ENCODE measurements at places on chromosomes 2 and 18.

GRCh38 chr18:78159397-78159796 is 820.2 kb upstream of the SALL3 start:
- H3K27ac ChIP-seq, result no peak overlapping the region
- H3K27me3 ChIP-seq, result peaks cover 1% of the 10 kb centered on the region
- no peaks in the 10 kb centered on the region for H3K36me3 ChIP-seq
- H3K4me3 ChIP-seq, result no peak overlapping the region
- H3K4me1 ChIP-seq, result no peaks in the 10 kb centered on the region
- no peak for DNase-seq

DNA sequence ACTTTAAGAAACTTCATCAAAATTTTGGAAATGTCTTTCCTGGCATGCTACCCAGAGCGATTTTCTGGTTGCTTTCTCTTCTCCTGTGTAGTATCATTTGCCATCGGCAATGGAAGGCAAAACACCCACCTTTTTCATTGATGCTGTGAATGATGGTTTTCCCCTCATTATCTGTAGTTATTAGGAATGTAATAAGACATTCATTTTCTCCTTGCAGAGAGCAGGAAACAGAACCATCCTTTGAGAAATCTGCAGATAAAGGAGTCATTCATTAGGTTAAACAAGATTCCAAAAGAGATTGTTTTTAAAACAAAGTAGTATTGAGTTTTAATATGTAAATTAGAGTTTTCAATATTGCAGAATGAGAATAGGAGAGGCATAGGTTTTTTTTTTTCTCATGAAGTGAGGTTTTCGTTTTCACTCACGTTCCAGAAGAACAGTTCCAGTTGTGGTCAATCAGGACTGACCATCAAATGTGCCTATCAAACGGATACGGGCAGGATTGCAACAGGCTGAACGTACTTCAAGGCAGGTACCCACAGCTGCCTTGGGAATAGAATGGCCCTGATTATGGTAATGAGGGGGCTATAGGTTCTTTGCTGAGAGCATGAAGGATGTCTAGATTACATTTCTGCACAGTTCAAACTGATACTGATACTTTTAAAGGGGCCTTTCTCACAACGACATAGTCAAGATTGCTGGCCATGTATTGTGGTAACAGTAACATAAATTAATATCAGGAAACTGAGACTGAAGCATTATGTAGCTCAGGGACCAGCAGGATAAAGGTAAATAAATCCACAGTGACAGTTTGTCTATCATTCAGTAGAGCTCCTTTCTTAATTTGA is 49.8 kb upstream of the PLA2R1 start:
- H3K27ac ChIP-seq, result no peak overlapping the region
- no peaks in the 10 kb centered on the region for H3K36me3 ChIP-seq
- DNase-seq, result no peak
- H3K4me3 ChIP-seq, result no peak overlapping the region
- H3K4me1 ChIP-seq, result no peaks in the 10 kb centered on the region

DNA sequence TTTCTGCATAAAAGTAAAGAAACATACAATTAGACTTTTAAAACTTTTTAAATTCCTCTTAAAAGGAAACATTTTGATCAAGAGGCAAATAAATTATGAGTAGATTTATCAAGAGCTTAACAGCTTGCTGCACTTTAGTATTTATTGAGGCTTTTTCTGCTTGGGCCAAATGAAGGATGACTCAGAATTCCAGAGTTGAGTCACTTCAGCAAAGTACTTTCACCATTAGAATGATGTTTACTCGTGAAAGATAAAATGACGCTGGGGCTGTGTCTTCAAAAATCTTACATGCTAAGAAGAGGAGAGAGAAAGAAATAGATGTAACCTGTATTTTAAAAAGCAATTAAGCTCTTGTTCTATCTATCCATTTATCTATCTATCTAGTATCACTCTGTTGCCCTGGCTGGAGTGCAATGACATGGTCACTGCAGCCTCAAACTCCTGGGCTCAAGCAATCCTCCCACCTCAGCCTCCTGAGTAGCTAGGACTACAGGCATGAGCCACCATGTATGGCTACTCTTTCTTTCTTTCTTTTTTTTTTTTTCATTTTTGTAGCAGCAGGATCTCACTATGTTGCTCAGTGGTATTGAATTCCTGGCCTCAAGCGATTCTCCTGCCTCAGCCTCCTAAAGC is 75.3 kb upstream of the RIOK3 start:
- H3K27me3 ChIP-seq, result no peaks in the 10 kb centered on the region
- H3K4me1 ChIP-seq, result peaks cover 1% of the 10 kb centered on the region
- no peak overlapping the region for H3K27ac ChIP-seq
- no peak for DNase-seq
- no peak overlapping the region for H3K4me3 ChIP-seq
- H3K36me3 ChIP-seq, result no peaks in the 10 kb centered on the region

- DNase-seq, result no peak
- no peaks in the 10 kb centered on the region for H3K36me3 ChIP-seq
- no peaks in the 10 kb centered on the region for H3K4me1 ChIP-seq
- H3K4me3 ChIP-seq, result no peak overlapping the region
- no peaks in the 10 kb centered on the region for H3K27me3 ChIP-seq
Observed at GRCh38 chr18:53941601-53942338, 282.7 kb downstream of the MBD2 start.

GRCh38 chr2:6999211-6999877 is 82.1 kb downstream of the RNF144A start:
- no peak overlapping the region for H3K4me3 ChIP-seq
- DNase-seq, result no peak
- no peaks in the 10 kb centered on the region for H3K27me3 ChIP-seq
- no peaks in the 10 kb centered on the region for H3K4me1 ChIP-seq
- no peak overlapping the region for H3K27ac ChIP-seq

GRCh38 chr18:68060871-68061270 is 544.4 kb upstream of the DSEL start:
- no peaks in the 10 kb centered on the region for H3K4me1 ChIP-seq
- no peak overlapping the region for H3K4me3 ChIP-seq
- no peak overlapping the region for H3K27ac ChIP-seq
- no peak for DNase-seq
- no peaks in the 10 kb centered on the region for H3K36me3 ChIP-seq

DNA sequence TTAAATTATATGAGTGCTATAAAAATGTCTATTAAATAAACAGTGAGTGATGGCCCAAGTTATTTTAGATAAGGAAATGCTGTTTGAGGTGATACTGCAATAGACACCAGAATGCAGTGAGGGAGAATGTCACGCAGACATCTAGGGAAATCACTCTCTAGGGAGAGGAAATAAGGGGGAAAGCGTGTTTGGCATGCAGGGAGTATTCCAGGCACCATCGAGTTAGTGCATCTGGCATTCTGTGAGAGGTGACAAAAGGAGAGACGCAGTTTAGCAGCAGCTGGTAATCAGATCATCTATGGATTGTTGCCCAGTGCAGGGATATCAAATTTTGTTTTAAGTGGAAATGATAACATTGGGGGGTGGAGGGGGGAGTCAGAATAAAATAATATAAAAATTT is 175.4 kb upstream of the NETO1 start:
- H3K36me3 ChIP-seq, result no peaks in the 10 kb centered on the region
- H3K27me3 ChIP-seq, result no peaks in the 10 kb centered on the region
- no peaks in the 10 kb centered on the region for H3K4me1 ChIP-seq
- no peak overlapping the region for H3K4me3 ChIP-seq
- H3K27ac ChIP-seq, result no peak overlapping the region

DNA sequence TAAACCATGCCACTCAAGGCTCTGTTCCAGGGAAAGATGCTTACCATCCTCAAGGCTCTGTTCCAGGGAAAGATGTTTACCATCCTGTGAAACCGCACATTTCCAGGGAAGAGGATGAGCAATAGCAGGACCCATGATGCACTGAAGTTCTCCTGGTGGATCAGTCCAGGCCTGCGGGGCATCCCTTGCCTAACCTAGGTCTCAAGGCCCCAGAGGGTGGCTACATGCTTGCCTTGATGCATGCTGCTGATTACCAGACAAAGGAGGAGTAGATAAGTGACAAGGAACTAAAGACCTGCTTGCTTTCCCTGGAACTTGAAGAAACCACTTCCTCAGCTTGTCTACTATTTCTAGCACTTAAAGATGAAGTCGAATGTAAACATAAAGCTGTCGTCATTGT is 111.0 kb upstream of the LINC00305 start:
- H3K27me3 ChIP-seq, result no peaks in the 10 kb centered on the region
- no peak overlapping the region for H3K4me3 ChIP-seq
- H3K36me3 ChIP-seq, result no peaks in the 10 kb centered on the region
- DNase-seq, result no peak
- H3K4me1 ChIP-seq, result no peaks in the 10 kb centered on the region
- H3K27ac ChIP-seq, result no peak overlapping the region

DNA sequence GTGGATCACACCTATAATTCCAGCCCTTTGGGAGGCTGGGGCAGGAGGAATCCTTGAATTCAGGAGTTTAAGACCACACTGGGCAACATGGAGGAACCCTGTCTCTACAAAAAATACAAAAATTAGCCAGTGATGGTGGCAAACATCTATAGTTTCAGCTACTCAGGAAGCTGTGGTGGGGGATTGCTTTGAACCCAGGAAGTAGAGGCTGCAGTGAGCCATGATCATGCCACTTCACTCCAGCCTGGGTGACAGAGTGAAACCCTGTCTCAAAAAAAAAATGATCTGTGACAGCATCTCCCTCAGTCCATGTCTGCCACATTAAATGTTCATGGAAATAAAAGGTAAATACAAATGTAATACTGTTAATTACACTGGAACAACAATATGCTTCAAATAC is 121.4 kb upstream of the COL5A2 start:
- H3K4me3 ChIP-seq, result no peak overlapping the region
- no peak for DNase-seq
- H3K27ac ChIP-seq, result no peak overlapping the region
- no peaks in the 10 kb centered on the region for H3K36me3 ChIP-seq
- no peaks in the 10 kb centered on the region for H3K27me3 ChIP-seq
- no peaks in the 10 kb centered on the region for H3K4me1 ChIP-seq

GRCh38 chr2:220348206-220348605 is 720.8 kb downstream of the SLC4A3 start:
- no peak overlapping the region for H3K4me3 ChIP-seq
- DNase-seq, result no peak
- H3K4me1 ChIP-seq, result no peaks in the 10 kb centered on the region
- no peak overlapping the region for H3K27ac ChIP-seq
- no peaks in the 10 kb centered on the region for H3K36me3 ChIP-seq

DNA sequence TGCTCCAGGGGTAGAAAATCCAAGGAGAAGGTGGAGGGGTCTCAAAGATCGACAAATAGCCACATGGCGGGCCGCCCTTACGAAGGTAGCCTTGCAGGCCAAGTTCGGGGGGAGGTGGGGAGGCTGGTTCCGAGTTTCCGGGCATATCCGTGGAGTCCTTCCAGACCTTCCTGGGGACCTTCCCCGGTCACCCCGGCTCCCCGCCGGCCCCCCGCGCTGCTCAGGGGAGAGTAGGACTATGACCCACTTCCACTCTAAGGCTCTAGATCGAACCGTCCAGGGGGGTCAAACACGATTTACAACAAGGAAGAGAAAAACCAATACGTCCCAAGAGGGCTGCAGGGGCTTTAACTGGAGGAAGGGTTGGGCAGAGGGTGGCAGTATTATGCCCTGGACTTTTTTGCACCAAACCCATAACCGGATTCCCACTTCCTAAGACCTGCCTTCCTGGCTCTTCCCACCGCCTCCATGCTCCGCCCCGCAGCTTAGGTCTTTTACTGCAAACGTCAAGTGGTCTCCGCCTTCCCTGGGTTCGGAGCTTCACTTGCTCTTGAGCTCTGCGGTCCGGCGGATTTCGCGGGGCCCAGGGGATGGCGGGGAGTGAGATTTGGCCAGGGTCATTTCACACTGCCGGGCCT is 779 bp upstream of the LYPD6 start:
- peaks cover 1% of the 10 kb centered on the region for H3K4me1 ChIP-seq
- no peak overlapping the region for H3K27ac ChIP-seq
- no peaks in the 10 kb centered on the region for H3K27me3 ChIP-seq
- H3K4me3 ChIP-seq, result peak overlapping the region; percentile 83

- no peak for DNase-seq
- no peak overlapping the region for H3K4me3 ChIP-seq
Observed at GRCh38 chr2:44189104-44189503, 20.4 kb downstream of the PPM1B start.

DNA sequence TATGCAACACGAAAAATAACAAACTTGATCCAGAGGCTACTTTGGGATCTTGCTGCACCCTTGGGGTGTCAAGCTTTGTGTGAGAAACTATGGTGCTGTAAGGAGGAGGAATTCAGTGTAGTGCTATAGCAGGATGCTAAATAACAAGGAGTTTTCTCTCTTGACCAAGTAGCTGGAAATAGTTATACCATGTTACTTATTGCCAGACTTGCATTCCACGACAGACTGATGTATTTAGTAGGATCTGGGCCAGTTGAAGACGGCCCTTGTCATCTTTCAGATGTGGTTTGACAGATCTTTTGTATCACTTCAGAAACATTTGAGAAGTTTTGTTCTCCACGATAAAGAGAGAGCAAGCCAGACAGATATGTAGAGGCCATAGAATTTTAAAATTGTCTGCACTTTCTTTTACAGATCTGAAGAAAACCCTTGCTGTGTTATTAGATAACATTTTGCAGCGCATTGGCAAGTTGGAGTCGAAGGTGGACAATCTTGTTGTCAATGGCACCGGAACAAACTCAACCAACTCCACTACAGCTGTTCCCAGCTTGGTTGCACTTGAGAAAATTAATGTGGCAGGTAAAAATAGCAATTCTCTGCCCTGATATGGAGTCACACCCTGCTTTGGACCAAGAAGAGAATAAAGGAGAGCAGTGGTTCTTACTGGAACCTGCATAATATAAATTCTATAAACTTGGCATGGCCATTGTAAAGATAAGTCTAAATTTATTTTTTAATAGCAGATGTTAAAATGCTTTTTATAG is 16.3 kb downstream of the MGAT5 start:
- no peak overlapping the region for H3K27ac ChIP-seq
- no peak for DNase-seq

- H3K27ac ChIP-seq, result no peak overlapping the region
- no peaks in the 10 kb centered on the region for H3K36me3 ChIP-seq
- no peaks in the 10 kb centered on the region for H3K4me1 ChIP-seq
- H3K4me3 ChIP-seq, result no peak overlapping the region
- H3K27me3 ChIP-seq, result no peaks in the 10 kb centered on the region
Observed at GRCh38 chr18:63267975-63268721, 51.4 kb downstream of the BCL2 start.

- H3K27me3 ChIP-seq, result no peaks in the 10 kb centered on the region
- DNase-seq, result no peak
- H3K4me1 ChIP-seq, result no peaks in the 10 kb centered on the region
- H3K4me3 ChIP-seq, result no peak overlapping the region
Observed at GRCh38 chr2:105522645-105523044, 123.8 kb upstream of the FHL2 start.

GRCh38 chr2:119290859-119291587 is 67.4 kb downstream of the STEAP3 start:
- H3K36me3 ChIP-seq, result no peaks in the 10 kb centered on the region
- no peak overlapping the region for H3K27ac ChIP-seq
- no peak overlapping the region for H3K4me3 ChIP-seq
- peak; percentile 70 for DNase-seq
- no peaks in the 10 kb centered on the region for H3K27me3 ChIP-seq

GRCh38 chr2:1837022-1837421 is 92.7 kb upstream of the PXDN start:
- H3K4me3 ChIP-seq, result no peak overlapping the region
- DNase-seq, result no peak
- no peak overlapping the region for H3K27ac ChIP-seq
- no peaks in the 10 kb centered on the region for H3K27me3 ChIP-seq
- H3K36me3 ChIP-seq, result no peaks in the 10 kb centered on the region

All from iPS DF 6.9 (cell line).